SJCRH30 (cell line): ENCODE measurements at places on chromosomes 13 and 19. TPM values are rescaled to one million over a fixed set of nuclear protein-coding genes. Genes with fewer than 3 reads are reported as not detected.

LIN7B gene
- total RNA-seq = 4.1 and 5.0 TPM in 2 replicates

OVOL3 gene
- 0.79 and 1.4 TPM in 2 replicates for total RNA-seq

POLR2I gene
- 140 and 153 TPM in 2 replicates for total RNA-seq

KIR2DL4 gene
- total RNA-seq = not detected in 2 replicates

IFI30 gene
- total RNA-seq = 0.67 and 1.2 TPM in 2 replicates

URAD gene
- not detected in 2 replicates for total RNA-seq

TNNT1 gene
- total RNA-seq = 599 and 612 TPM in 2 replicates

SH2D3A gene
- not detected in 2 replicates for total RNA-seq

CEACAM16 gene
- total RNA-seq = 0.18 and 0.73 TPM in 2 replicates

TMEM205 gene
- total RNA-seq = 38.8 and 39.5 TPM in 2 replicates

CD37 gene
- total RNA-seq = not detected in 2 replicates

DNA sequence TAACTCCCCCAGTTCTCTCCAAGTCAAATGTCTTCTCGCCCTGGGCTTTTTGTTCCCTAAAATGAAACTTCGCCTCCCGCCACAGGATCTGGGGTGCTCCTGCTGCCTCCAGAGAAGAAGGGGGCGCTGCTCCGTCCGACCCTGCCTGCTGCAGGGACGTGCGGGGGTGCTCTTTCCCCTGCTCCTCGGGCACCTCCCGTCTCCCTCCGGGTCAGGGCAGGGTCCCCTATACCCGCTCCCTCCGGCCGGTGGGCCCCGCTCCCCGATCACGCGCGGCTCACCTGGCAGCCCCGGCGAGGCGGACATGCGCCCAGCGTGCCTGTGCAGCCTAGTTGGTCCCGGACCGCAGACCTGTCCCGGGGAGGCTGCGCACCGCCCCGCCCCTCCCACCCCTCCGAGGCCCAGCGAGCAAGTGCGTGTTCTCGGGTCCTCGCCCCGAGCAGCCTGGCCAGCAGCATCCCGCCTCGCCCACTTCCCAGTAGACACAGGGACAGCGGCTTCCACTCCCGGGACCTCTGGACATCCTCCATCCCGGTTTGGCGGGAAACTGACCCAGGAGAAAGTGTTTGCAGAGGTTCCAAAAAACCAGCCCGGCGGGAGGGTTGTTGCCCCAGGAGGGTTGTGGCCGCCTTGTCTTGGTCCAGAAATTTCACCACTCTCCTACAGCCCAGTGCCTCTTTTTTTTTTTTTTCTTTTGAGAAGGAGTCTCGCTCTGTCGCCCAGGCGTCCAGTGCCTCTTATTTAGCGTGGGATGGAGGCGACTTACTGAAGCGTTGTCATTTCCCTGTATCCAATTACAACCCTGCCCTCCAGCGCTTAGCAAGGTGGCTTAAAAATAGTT is at the start of gene OXGR1:
Gene OXGR1 (minus strand): TSS at position 460 of the 841 bp plus-strand sequence. CDS start 6,717 bp downstream, outside the sequence.
- no peak for DNase-seq

DNA sequence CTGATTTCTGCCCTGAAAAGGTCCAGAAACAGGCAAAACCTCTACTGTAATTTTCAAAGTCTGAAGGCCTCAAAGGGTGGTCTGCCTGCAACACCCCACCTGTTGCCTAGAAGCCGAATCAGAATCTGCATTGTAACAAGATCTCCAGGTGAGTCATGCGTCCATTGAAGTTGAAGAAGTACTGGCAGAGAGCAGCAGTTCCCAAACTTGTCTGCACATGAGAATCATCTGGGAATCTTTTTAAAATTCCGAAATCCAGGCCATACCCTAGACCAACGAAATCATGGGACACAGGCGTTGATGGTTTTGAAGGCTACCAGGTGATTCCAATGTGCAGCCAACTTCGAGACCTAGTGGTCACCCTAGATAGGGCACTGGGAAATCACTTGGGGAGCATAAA is 16.0 kb upstream of the CLN5 start:
- no peak for DNase-seq

DNA sequence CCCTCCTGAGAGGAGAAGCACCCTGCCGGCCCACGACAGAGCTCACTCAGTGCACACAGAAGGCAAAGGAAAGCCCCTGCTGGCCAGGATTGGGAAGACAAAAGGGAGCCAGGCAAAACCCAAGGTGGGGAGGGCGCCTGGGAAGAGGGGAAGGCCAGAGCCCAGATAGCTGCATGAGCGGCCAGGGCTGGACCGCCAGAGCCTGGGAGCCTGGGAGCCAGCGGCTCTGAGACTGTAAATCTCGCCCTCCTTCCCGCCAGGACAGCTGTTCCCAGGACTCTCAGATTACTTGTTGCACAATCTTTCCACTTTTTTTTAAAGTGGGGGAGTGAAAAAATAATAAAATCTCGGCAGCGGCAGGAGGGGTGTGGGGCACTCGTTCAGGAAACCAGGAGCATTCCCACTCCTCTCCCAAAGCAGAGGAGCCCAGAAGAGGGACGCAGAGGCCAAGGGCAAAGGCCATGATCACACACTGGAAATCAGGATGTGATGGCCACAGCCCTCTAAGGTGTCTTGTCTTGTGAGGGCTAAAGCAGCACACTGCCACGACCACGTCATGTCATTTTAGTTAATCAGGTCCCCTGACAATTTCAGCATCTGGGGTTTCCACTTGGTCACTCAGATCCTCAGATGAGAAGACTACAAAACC is 19.6 kb upstream of the EPHX3 start:
- peak; percentile 99 for DNase-seq

DNA sequence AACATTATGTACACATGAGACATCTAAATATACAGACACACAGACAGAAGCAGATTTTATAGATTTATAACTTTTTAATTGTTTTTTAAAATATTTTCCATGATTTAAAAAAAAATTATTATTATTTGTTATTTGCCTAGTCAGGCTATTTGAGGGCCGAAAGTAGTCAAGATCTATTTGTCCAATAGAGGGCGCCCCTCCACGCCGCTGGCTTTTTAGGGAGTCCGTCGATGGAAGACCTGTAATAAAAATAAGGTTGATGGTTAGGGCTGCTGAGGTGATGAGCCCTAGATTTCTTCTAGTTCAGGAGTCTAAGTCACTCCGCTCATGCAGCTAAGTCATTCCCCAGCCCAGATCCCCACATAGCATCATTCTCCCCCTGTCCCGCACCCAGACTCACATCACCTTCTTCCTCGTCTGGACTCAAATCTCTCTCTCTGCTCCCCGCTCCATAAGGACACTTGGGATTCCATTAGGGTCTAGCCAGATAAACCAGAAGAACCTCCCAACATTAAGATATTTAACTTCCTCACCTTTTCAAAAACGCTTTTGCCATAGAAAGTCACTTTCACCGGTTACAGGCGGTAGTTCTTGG is 33.9 kb upstream of the CEACAM21 start:
- peak; percentile 84 for DNase-seq

- DNase-seq = no peak
Observed at GRCh38 chr19:50959731-50960500, 7.1 kb upstream of the KLK5 start.

- DNase-seq = no peak
Observed at GRCh38 chr19:6041991-6042481, 64.1 kb upstream of the RANBP3 start.

DNA sequence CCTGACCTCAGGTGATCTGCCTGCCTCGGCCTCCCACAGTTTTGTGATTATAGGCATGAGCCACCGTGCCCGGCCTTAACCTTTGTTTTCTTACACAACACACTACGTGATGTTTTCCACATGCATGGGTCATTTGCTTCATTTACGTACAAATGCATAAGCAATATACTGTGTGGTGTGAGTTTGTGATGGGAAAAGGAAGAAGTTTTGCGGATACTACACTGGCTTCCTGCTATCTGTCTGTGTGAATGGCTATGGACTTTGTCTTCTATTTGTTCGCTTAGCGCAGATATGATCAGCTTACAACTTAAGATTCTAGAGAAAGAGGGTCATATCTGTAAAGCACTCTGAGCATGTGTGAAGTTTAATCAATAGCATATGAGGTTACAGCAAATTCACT is 5.5 kb upstream of the ALOX5AP start:
- no peak for DNase-seq

- no peak for DNase-seq
Observed at GRCh38 chr13:20967340-20967739, 64.8 kb upstream of the XPO4 start.

DNA sequence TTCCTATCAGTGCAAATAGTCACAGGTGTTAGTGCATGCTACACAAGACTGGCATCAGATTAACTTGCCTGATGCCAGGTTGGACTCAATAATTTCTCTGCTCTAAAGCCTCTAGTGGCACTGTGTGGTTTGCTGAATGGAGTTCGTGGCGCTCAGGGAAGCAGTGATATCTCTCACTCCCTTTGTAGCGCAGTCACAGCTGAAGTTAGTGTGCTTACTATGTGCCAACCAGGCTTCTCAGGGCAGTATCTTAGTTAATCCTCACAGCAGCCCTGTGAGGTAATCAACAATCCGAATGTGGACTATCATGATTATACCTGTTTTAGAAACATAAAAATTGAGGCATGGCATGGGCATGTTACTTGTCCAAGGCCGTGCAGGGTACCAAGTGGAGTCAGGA is 190.3 kb downstream of the LMO7 start:
- DNase-seq = no peak

DNA sequence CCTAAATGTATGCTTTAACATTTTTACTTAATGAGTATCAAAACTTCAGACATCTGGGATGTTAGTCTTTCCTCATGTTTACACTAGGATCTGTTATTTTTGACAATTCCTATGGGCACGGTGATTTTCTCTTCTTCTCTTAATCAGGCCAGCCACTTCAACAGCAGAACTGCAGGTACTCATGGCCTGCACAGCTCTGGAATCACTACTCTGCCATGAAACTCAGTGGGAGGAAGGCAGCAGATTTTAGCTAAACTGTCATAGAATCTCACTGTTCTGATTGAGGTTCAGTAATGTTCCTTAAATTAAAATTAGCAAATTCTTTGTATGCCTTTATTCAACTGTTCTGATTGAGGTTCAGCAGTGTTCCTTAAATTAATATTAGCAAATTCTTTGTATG is 1083.0 kb downstream of the SLITRK5 start:
- no peak for DNase-seq

DNA sequence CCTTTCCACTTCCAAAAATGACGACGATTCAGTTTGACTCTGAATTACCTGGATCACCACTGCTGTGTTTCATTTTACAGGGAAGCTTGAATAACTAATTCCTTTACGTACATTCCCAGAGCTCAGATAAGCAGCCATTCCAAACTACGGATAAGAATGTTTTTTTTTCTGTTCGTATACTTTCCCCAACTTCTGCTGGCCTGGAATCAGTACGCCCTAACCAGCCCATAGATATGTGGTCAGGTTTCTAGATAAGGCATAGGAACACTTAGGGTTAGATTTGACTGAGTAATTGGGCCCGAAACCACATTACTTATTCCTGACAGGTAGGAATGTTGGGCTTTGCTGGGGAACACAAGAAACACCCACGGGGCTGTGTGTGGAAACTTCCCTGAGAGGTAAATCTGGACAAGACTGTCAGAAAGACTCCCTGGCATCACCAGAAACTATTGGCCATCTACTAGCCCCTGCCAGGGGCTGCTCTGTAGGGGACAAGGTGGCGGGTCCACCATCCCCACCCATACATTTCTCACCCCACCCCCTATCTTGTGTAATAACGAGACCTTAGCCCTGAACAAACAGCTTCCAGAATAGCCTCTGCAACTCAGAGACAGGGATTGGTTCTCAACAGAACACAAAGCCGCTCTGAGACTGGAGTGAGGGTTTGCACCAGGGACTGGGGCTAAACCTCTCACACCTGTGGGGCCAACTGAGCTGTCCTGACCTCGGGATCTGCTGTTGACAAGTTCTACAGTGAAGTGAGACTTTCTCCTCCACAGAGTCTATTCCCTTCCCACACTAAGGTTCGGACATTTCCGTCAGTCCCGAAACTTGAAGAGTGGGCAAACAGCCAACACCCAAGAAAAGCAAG is 15.6 kb downstream of the RHPN2 start:
- no peak for DNase-seq

- DNase-seq = no peak
Observed at GRCh38 chr13:52156724-52157261, 2.6 kb downstream of the NEK3 start.

DNA sequence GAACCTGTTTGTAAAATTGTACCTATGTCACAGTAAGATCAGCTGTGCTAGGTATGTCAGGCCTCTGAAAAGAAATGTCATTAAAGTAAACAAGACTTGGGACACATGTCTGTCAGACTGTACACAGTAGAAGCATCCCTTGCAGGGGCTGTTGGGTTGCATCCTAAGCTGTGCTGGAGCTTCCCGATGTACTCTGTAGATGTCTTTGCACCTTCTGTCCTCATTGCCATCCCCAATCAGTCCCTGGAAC is 48.7 kb upstream of the GPR183 start:
- DNase-seq = no peak

DNA sequence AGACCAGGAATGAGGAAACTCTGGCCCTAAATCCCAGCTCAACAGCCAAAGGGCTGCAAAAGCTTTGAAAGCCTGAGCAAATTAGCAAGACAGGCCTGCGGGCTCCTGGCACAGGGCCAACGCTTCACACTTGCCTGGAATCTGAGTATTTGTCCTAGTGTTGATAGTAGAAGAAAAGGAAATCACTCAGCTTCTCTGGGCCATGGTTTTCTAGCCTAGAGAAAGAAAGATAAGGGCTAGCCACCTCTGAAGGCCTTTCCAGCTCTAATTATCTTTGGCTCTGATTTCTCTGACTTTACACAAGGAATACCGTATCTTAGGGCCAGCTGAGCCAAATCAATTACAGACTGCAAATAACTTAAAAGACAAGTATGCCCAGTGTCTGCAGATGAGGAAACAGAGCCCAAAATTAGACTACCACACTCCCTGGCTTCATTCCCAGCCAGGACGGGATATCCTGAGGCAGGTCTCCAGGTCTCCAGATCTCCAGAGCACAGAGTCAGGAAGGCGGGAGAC is 69.6 kb downstream of the STK24 start:
- DNase-seq = peak; percentile 76

- no peak for DNase-seq
Observed at GRCh38 chr19:1760020-1760419, 6.7 kb downstream of the ONECUT3 start.

DNA sequence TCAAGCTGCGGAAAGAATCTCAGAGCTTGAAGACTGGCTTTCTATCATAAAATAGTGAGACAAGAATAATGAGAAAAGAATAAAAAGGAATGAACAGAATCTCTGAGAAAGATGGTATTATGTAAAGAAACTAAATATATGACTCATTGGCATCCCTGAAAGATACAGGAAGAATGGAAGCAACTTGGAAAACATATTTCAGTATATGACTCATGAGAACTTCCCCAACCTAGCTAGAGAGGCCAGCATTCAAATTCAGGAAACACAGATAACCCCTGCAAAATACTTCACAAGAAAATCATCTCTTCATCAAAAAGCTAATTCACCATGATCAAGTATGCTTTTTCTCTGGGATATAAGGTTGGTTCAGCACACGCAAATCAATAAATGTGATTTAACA is 2318.0 kb downstream of the PCDH9 start:
- no peak for DNase-seq

- peak; percentile 46 for DNase-seq
Observed at GRCh38 chr13:99432609-99433542, 68.4 kb upstream of the TM9SF2 start.

GRCh38 chr13:51821606-51822005 is 17.6 kb upstream of the DHRS12 start:
- DNase-seq = no peak

DNA sequence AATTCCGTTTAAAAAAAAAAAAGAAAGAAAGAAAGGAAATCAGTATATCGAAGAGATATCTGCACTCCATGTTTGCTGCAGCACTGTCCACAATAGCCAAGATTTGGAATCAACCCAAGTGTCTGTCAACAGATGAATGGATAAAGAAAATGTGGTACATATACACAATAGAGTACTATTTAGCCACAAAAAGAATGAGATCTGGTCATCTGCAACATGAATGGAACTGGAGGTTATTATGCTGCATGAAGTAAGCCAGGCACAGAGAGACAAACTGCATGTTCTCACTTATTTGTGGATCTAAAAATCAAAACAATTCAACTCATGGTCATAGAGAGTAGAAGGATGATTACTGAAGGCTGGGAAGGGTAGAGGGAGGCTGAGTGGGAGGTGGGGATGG is 16.3 kb downstream of the ZNF565 start:
- no peak for DNase-seq
